ENCODE measurements at places on chromosomes 5 and 9. TPM values are rescaled to one million over a fixed set of nuclear protein-coding genes. Genes with fewer than 3 reads are reported as not detected.

The C5orf58 gene
- not detected for total RNA-seq

The GTF3C4 gene
- total RNA-seq: 18.3 TPM

The UNC5A gene
- total RNA-seq: not detected

- DNase-seq: no peak
These were observed 233.3 kb downstream of the PCSK1 start for GRCh38 chr5:96199713-96200183.

GRCh38 chr5:101728933-101729332 is 567.2 kb downstream of the SLCO4C1 start:
- DNase-seq: peak; percentile 2

DNA sequence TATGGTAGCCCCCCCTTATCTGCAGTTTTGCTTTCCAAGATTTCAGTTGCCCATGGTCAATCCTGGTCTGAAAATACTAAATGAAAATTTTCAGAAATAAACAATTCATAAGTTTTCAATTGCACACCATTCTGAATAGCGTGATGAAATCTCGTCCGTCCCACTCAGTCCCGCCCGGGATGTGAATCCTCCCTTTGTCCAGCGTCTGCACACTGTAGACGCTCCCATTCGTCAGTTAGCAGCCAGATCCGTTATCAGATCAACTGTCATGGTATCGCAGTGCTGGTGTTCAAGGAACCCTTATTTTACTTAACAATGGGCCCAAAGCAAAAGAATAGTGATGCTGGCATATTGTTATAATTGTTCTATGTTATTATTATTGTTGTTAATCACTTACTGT is 98.6 kb downstream of the TMEM215 start:
- DNase-seq: no peak

The GFI1B gene
- total RNA-seq: not detected

The ANKRD31 gene
- 0.14 TPM for total RNA-seq

The JAKMIP2 gene
- total RNA-seq: 0.69 TPM

The EGFL7 gene
- 77.2 TPM for total RNA-seq

- no peak for DNase-seq
These were observed 4.9 kb downstream of the NPDC1 start for GRCh38 chr9:137041124-137041523.

DNA sequence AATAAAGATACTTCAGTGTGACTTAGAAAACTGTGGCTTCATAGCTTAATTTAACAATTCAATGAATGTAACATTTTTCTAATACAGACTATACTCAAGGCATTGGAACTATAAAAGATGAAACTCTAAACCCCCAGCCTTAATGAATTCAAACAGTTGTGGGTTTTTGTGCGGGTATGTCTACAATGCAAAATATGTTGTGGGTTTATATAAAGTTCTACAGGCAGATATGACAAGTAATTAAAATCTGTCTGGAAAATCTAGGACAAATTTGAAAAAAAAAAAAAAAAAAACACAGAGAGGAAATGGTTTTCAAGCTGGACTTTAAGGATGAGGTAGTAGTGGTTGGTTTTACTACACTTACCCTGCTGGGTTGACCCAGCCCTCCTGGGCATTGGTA is 467.5 kb upstream of the TLE4 start:
- DNase-seq: no peak

DNA sequence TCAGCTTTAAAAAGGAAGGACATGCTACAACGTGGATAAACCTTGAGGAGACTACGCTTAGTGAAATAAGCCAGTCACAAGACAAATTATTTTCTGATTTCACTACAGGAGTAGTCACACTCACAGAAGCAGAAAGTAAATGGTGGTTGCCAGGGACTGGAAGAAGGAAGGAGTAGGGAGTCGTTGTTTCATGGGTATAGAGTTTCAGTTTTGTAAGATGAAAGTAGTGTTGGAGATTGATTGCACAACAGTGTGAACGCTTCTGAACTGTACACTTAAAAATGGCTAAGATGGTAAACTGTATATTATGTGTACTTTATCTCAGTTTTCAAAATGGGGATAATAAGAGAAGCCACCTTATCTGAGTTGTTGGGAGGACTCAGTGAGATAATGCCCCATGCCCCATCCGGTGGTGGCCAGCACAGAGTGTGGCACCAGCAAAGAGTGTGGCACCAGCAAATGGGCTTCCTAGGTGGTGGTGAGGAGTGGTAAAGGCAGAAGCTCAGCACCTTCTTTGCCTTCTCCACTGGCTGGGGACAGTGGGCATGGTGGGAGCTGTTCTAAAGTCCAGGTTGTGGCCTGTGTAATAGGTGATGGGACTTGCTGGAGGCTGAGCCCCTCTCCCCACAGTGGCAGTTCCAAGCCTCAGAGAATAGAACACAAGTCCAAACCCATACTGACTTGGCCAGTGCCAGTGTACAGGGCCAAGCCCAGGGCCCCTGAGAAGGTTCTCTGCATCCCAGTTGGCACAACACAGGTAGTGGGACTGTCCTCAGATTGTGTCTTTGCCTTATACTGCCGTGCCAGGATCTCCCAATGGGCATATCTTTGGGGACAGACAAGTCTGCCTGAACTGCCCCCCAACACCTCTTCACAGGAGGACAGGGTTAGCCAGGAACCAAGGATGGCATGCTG is 4.4 kb downstream of the SLC22A4 start:
- DNase-seq: no peak
